ENCODE measurements at places on chromosomes 16 and 17.

- no peak for DNase-seq
Observed at GRCh38 chr17:269616-270514, 82.7 kb downstream of the RPH3AL start.

DNA sequence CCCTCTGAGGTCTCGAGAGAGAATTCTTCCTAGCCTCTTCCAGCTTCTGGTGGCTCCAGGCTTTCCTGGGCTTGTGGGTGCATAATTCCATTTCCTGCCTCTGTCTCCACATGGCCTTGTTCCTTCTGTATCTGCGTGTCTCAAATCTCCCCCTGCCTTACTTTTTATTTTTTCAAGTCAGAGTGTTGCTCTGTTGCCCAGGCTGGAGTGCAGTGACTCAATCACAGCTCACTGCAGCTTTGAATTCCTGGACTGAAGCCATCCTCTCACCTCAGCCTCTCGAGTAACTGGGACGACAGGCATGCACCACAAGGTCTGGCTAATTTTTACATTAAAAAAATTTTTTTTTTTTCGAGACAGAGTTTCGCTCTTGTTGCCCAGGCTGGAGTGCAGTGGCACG lies 120.6 kb downstream of the SHISA9 start:
- DNase-seq, result no peak

- no peak for DNase-seq
Observed at GRCh38 chr16:1089822-1090619, 6.0 kb downstream of the C1QTNF8 start.

GRCh38 chr17:57021226-57021940 lies 43.5 kb downstream of the SCPEP1 start:
- no peak for DNase-seq

GRCh38 chr17:10681866-10682446 lies 15.4 kb downstream of the SCO1 start:
- DNase-seq, result peak; percentile 55

DNA sequence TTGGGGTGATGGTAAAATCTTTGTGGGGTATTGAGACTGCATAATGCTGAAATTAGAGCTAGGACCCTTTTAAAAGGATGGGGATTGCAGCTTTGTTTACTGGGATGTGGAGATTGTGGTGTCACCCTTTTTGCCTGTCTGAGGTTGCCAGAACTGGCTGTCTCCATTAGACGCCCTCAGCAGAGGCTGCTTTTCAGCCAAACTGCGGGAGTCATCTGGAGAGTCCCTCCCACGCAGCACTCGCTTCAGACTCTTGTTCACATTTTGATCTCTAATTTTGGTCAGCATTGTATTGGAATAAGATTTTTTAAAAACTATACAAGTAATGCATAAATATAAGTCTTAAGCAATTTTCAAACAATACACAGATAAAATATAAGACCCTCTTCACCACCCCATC lies 27.9 kb upstream of the JPT2 start:
- no peak for DNase-seq

DNA sequence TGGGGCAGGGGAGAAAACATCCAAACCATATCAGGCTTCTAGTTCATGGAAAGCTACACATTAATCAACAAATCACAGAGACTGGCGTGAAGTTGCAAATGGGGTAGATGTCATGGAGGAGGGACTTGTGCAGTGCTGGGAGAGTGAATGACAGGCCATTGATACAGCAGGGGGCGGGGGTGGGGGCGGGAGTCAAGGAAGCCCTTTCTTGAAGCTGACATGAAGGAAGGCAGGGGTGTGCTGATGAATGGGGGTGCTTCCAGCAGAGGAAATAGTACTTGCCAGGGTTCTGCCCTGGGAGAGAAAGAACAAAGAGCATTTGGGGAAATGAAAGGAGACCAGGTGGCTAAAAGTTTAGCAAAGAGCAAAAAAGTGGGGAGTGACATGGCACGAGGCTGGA lies 269.9 kb downstream of the SHISA9 start:
- no peak for DNase-seq

- peak; percentile 37 for DNase-seq
Observed at GRCh38 chr16:70688246-70688742, 2.4 kb upstream of the MTSS2 start.

DNA sequence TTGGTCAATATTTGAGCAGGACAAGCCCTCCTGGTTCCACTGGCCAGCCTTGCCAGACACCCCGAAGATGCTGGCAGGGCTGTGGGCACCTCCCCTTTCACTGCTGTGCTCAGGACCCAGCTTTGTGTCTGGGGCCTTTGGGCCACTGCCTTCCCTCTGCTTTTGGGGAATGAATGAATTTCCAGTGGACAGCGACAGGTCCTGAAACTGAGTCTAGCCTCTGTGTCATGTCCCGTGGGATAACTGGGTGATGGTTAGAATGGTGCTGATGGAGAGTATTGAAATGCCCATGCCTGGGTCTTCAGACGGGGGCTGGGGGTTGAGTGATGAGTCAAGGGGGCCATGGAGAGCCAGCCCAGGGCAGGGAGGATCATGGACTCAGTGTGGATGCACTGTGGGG lies 135.8 kb downstream of the FOXL1 start:
- DNase-seq, result peak; percentile 8

GRCh38 chr16:86151239-86151851 lies 252.4 kb downstream of the IRF8 start:
- DNase-seq, result no peak

DNA sequence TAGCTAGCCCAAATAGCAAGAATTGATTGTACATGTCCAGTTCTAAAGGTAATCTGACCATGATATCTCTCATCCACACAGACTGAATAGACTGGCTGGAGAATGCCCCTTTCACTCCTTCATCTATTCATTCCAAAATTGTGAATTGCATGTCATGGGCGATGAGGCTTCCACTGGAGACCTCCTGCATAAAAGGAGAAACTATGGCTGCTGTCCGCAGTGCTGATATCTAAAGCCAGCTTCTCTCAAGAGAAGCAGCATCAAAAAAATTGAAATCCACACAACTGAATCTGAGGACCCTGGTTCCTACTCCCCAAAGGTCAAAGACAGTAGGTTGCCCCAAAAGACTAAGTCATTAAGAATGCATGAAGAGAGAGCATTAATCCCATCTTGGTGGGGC lies 7.9 kb upstream of the SCNN1G start:
- DNase-seq, result peak; percentile 37

GRCh38 chr16:20393801-20394577 lies 10.5 kb downstream of the PDILT start:
- no peak for DNase-seq

DNA sequence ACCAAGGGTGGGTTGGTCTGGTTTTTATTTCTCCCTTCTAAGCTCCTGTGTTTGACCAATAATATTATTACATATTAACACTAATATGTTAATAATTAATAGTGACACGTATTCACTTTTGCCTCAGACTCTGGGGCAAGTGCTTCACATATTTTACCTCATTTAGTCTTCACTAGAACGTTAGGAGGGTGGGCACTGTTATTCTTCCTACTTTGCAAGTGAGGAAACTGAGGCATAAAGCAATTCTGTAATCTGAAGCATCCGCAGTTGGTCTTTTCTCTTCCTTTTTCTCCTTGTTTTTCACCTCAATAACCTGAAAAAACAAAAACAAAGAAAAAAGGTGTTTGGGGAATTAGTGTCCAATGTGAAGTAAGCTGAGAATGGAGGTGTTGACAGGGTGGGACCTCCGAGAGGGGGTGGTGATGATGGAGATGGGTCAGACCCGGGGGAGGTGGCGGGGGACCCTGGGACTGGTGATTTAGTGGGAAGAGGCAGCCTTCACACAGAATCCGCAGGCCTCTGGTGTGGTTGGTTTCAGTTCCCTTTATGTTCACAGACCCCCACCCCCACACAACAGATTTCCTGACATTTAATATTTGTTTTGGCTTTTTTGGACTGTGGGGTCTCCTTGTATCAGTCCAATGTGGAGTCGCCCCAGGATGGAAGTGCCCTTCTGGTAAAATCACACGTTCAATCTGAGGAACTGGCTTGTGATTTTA lies 3.7 kb downstream of the CDH1 start:
- no peak for DNase-seq

GRCh38 chr16:81956213-81956948 lies 54.9 kb downstream of the SDR42E1 start:
- DNase-seq, result peak; percentile 60

GRCh38 chr17:71632328-71632727 lies 488.5 kb upstream of the SOX9 start:
- peak; percentile 31 for DNase-seq

GRCh38 chr16:25005445-25006306 lies 9.5 kb downstream of the ARHGAP17 start:
- peak; percentile 41 for DNase-seq

- no peak for DNase-seq
Observed at GRCh38 chr16:3248596-3248995, 7.8 kb downstream of the MEFV start.

GRCh38 chr16:31868691-31869167 lies 4.9 kb upstream of the ZNF267 start:
- peak; percentile 92 for DNase-seq

- DNase-seq, result peak; percentile 98
Observed at GRCh38 chr17:50151041-50151936, 812 bp upstream of the PPP1R9B start.

DNA sequence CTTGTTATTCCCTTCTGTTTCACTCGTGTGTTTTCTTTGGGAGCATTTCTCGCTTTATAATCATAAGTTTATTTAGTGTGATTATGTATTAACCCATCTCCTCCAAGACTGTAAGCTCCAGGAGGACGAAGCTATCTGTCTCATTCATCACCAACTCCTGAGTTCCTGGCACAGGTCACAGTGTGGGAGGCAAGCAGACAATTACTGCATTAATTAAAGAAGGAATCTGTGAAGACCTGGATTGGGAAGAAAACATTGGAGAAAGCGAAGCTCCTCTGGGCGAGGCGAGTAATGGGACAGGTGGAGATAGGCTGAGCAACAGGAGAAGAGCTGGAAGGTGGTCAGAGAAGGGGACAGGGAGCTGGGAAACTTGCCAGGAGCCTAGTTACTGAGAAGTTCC lies 7.8 kb upstream of the CAMKK1 start:
- no peak for DNase-seq

DNA sequence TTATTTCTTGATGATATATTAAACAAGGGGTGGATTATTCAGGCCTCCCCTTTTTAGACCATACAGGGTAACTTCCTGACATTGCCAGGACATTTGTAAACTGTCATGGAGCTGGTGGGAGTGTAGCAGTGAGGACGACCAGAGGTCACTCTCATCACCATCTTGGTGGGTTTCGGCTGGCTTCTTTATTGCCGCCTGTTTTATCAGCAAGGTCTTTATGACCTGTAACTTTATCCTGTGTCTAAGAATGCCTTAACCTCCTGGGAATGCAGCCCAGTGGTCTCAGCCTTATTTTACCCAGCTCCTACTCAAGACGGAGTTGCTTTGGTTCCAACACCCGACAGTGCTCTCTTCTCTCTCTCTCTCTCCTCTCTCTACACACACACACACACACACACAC lies 221.9 kb downstream of the C16orf95 start:
- no peak for DNase-seq

- no peak for DNase-seq
Observed at GRCh38 chr17:1597861-1598342, 30.7 kb downstream of the SLC43A2 start.

DNA sequence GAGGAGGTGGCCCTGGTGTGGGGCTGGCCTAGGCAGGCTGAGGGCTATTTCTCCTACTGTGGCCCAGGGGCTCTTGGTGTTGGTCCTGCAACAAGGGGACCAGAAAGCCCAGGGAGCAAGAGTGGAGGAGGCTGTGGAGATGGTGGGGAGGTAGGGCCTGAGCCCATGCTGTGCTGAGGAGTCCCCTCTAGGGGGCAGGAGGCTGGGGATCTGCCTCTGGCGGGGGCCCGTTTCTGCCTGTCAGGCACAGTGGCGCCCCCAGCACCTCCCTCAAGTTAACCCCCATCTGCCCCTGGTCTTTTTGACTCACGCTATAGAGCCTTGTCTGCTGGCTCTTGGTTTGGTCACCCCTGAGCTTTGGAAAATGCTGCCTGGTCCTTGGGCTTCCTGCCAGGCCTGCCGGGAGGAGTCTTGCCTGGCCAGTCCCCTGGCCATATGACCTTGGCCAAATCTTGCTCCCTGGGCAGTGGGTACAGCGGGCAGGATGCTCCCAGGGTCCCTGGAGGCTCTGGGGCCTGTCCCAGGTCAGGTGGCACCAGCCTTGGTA lies 5.9 kb downstream of the BAIAP2 start:
- no peak for DNase-seq

- peak; percentile 70 for DNase-seq
Observed at GRCh38 chr16:69618307-69618706, 52.5 kb downstream of the NFAT5 start.

GRCh38 chr17:6475411-6475810 lies 31.2 kb downstream of the PIMREG start:
- no peak for DNase-seq

DNA sequence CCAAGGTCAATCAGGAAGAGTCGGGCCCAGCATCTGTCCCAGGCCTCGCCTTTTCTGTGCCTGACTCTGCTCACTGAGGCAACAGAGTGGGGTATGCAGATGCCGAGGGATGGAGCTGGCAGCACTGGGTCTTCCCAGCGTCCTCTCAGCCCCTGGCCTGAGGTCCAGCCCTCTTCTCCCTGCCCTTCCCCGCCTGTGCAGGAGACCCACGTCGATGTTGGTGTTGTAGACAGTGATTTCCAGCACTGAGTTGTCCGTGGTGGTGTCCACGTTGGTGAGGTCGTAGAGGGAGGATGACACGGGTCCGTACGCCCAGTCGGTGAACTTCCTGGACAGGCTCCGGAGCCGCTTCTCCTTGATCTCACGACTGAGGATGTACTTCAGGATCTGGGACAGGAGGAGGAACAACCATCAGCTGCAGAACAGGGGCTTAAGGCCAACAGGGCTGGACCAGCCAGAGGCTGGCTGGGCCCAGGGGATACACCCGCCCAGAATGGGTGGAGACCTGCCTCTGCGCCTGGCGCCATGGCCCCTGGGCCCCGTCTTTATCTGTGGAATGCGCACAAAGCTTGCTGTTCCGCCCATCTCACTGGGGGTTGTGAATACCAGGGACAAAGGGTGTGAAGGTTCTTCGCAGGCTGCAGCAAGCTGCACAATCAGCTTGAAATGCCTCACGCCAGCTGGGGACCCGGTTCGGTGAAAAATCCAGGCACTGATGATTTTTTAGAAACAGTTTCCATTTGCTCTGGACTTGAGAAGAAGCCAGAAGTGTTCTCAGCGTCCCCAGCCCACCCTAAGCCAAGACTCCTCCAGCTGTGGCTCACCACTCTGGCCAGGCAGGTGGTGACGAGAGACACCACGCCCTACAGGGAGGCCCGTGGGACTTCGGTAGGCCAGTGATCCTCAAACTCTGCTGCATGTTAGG lies 27.5 kb downstream of the TRPV3 start:
- DNase-seq, result no peak

GRCh38 chr17:80253631-80254395 lies 6.8 kb upstream of the RNF213 start:
- no peak for DNase-seq

GRCh38 chr17:75978938-75979704 lies at the start of the genes ACOX1 and TEN1:
Gene ACOX1 (minus strand): TSS chr17:75979166. CDS start chr17:75979073, 93 bp downstream.
Gene TEN1 (plus strand): TSS chr17:75979240. CDS start chr17:75986193, 6,953 bp downstream.
- peak; percentile 98 for DNase-seq

DNA sequence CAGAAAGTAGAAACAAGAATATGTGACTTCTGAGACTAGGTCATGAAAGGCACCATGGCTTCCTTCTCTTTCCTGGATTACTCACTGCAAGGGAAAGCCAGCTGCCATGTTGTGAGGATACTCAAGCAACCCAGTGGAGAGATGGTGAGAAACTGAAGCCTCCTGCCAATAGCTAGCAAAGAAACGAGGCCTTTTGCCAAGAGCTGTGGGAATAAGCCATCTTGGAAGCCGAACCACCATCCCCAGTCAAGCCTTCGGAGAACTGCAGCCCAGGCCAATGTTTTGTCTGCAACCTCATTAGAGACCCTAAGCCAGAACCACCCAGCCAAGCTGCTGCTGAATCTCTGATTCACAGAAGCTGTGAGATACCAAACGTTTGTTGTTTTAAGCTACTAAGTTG lies 104.7 kb upstream of the CRHR1 start:
- DNase-seq, result no peak

GRCh38 chr17:49132699-49133364 lies at the start of gene B4GALNT2:
Gene B4GALNT2 (plus strand): TSS chr17:49132769. CDS start chr17:49132793, 24 bp downstream.
- peak; percentile 15 for DNase-seq

All from adipocyte (in vitro differentiated cells).